ENCODE measurements at places on chromosomes 3 and 15.

DNA sequence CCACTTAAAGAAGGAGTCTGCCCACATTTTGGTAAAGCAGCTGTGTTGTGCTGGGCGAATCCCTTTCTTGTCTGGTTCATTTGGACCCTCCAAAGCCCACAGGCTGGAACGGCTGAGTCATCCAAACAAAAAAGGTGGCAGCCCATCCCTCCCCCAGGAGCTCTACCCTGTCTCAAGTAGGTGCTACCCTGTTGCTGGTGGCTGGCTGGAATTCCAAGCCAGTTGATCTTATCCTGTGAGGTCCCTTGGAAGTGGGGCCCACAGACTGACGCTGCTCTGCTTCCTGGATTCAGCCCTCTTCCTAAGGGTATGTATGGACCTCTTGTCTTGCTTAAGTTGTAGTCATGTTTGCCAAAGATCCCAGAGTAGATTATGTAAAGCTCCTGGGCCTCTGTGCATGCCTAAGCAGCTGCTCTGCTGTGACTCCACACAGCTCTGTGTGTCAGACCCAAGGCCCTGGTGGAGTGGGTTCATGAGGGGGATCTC, 44.5 kb downstream of the CCR1 start:
- DNase-seq: no peak

DNA sequence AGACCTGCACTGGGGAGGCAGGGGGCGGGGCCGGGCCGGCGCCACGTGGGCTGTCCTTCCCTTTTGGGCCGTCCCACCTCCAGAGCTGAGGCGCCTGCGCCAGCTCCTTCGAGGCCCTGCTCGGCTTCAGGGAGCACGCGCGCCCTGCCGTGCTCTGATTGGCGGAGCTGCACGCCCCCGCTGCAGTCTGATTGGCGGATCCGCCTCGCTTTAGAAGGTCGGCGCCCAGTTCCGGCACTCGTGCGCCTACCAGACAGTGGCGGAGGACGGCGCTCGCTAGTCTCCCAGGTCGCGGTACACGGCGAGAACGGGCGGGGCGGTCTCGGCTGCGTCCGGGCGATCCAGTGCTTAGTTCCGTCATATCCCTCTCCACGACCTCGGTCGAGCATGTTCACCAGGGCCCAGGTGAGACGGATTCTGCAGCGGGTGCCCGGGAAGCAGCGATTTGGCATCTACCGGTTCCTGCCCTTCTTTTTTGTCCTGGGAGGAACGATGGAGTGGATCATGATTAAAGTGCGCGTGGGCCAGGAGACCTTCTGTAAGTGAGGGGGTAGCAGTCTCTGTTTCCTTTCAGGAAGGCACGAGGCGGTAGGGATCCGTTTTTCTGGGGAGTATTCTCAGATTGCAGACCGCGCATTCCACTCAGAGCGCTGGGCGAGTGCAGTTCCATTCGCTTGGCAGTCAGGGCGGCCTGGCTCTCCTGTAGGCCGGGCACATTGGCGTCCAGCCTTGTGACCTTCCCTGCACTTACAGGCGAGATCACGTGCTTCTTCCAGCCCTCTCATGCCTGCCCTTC, at the start of gene UQCC5:
TSS of gene UQCC5 (plus strand) at position 237 of the 796 bp plus-strand sequence. CDS start at position 388, 151 bp downstream.
- peak; percentile 99 for DNase-seq

DNA sequence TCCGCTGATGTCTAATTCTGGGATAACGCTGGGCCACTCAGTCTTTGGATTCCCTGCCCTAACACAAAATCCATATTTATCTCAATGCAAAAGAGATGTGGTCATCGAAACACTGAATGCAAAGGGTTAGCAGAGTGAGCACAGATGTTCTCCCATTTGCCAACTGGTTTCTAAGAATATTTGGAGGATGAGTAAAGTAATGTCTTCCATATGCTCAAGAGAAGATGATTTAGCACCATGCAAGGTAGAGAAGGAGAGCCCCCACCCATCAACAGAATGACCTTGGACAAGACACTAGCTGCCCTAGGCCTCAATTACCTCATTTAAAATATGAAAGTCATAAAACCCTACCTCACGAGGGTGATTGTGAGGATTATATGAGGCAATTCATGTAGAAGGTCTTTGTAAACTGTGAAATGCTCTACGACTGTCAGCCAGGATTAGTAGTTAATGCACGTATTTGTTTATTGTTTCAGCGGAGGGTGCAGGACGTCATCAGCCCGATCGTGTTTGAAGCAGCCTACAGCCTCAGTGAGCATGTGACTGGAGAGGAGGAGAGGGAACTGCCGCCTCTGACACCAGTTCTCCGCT, 232.9 kb upstream of the CTDSPL start:
- no peak for DNase-seq

DNA sequence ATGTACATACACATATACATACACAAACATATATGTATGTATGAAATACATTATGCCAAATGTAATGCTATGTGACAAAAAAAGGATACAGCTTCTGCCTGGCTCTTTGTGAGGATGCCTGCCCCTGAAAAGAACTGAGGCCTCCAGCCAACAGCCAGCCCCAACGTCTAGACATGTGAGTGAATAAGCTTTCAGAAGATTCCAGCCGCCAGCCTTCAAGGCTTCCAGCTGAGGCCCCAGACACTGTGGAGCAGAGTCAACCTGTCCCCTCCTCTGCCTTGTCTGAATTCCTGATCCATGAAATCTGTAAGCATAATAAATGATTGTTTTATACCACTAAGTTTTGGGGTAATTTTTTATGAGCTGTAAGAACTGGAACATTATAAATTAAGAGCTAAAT, 24.7 kb downstream of the GXYLT2 start:
- DNase-seq: peak; percentile 28

- DNase-seq: no peak
These were observed 31.7 kb downstream of the LINS1 start for GRCh38 chr15:100570275-100570674.

GRCh38 chr3:69647511-69648110, 91.7 kb upstream of the MITF start:
- DNase-seq: no peak

DNA sequence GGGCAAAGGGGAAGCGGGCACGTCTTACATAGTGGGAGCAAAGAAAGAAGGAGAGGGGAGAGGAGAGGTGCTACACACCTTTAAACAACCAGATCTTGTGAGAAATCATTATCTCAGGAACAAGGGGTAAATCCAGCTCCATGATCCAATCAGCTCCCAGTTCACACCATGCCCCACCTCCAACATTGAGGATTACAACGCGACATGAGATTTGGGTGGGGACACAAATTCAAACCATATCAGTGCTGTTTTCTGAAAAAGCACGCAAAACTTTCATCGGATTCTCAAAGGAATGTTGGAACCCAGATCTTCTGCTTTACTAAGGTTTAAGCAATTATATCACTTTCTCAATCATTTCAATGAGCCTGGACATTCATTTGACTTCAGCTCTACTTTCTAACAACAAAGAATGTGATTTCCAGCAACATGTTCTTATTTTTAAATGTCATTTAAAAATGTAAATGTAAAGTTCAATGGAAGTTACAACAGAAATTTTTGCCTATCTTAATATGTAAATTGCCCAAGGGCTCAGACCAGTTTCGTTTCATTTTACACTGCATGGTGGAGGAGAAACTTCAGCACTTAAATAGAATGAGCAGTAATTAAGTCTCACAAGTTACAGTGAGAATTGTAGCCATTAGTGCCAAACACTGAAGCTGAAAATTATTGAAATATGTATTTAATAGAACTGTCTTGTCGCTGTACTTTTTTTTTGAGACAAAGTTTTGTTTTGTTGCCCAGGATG, 8.4 kb upstream of the CCDC54 start:
- no peak for DNase-seq

GRCh38 chr3:14827776-14828175, 9.0 kb downstream of the FGD5 start:
- DNase-seq: no peak

- no peak for DNase-seq
These were observed 1.0 kb downstream of the CGGBP1 start for GRCh38 chr3:88057630-88058305.

DNA sequence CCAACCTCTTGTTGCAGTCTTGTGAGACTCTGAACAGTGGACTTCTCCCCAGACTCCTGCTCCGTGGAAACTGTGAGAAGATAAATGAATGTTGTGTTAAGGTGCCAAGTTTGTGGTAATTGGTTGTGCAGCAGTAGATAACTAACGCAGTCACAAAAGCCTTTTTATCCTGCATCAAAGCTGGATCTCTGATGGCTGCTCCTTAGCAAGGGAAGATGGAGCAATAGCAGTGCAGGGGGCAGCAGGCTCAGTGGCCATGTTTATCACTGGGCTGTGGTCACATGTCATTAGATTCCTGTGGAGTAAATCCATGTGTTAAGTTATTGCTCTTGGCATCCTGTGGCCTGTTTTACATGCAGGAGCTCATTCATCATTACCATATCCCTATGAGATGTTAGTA, 13.5 kb downstream of the CMTM7 start:
- no peak for DNase-seq

DNA sequence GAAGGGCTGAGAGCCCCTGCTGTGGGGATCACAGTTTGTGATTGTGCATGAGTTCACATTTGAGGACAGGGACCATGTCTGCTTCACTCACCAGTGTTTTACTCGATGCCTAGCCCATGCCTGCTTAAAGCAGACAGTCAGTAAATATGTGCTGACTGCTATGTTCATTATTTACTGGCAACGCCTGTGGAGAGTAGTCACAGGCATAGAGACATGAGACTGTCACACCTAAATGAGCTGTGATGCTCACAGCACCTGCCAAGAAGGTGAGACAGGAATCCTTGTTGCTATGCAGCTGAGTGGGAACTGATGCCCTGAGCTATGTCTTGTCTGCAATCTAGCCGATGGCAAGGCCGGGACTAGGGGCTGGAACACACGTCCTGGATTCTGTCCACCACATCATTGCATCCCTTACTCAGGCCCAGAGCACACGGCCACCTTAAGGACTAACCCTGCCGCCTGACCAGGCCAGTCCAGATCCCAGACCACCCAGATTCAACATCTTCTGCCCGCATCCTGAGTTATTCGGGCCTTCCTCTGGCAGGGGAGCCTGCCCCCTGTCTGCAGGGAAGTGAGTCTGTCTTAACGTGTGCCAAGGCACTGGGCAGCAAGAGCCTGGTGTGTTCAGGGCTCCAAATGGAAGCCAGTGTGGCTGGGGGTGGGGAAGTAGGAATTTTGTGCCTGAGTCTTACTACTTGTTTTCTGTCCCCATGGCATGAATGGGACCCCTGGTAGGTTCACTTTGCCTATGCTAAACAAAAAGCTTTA, 44.8 kb downstream of the FGD5 start:
- no peak for DNase-seq

DNA sequence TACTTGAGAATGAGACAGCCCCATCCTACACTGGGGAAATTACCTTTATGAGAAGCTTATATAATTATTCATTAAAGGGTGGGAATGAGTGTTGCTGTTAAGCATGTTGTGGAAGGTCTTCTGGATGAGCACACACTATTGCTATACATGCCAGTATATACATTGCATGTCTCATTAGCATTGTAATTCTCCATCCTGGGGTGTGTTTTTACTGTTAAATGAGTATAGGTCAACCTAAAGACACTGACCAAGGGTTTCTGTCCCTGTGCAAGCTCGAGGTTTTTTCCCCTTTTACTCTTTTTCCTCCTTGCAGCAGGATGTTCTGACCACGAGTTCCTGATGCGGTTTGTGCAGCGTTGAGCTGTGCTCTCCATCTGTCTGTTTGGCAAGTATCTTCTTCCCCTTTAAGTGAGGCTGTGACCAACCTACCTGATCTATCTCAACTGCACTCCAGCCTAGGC, 7.2 kb upstream of the IVD start:
- DNase-seq: no peak

GRCh38 chr3:45590256-45590655, 4.3 kb upstream of the LIMD1 start:
- DNase-seq: no peak

- no peak for DNase-seq
These were observed 24.7 kb downstream of the MBNL1 start for GRCh38 chr3:152293347-152294006.

DNA sequence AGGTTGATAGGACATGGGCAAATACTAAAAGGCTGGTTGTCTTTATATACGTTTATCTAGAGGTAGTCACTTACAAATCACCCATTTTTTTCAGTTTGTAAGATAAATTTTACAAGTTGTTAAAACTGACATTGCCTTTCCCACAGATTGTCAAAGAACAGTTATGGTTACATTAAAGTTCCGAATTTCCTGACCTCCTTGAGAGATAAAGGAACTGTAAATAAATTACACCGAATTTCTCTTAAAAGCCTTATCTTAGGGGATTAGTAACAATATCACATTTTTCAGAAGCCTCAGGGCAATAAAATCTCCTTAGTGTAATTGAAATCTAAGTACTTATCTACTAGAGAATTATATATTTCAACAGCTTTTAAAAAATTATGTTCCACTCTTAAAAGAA, 49.5 kb downstream of the ZPLD1 start:
- no peak for DNase-seq

- no peak for DNase-seq
These were observed 20.3 kb downstream of the FXR1 start for GRCh38 chr3:180932819-180933218.

DNA sequence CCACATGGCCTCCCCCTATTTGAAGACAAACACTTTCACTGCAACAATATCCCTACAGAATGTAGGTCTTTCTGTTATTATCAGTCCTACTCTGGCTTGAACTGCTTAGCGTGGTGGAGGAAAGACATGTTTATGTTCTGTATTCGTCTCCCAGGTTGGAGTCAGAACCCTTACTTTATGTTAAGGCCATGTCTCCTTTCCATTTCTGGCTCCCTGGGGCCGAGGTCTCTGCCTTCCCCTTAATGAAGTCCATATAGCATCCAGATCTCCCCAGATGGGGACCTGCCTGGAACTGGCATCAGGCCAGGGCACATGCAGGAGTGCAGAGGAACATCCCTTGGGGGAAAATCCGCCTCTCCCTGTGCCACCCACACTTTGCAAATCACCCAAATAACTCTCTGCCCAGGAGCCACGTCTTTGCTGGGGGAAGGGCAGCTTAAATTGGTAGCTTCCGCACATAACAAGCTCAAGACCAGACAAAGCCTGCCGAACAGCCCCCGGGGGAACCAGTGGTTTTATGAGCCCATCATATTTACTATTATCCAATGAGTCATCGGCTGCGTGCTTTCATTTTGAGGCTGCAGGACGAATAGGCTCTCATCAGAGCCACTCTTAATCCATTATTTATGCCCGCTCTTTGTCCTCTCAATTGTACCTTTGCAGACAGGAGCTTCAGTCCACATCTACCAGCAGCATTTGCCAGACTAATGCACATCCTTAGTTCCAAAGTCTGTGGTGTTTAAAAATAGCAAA, 237.0 kb downstream of the UACA start:
- no peak for DNase-seq

DNA sequence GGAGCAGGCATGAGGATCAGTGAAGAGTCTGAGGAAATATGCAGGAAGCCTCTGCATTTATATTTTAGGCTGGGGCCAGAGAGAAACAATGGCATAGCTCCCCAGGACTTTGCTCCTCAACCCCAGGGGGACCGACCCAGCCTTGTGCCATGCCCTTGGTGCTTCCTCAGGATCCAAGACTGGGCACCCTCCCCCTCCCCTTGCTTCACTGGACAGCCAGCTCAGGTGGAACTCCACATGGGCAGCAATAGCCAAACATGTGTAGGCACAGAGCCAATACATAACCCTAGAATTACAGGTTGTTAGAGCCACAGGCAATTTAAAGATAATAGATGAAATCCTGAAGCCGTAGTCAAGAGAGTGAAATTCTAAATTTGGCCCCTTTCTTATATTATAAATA, 73.0 kb upstream of the ETV5 start:
- no peak for DNase-seq

- DNase-seq: no peak
These were observed 65.0 kb downstream of the CEMIP start for GRCh38 chr15:80844011-80844732.

All from left cardiac atrium (tissue), 4 donors.